Stimulated activated naive B cell treated with anti-CD40 and anti-IgM and Interleukin-4, amounts not matched to agents 10 μg/mL and 1 μg/mL and 100 μg/mL, for 72 hours (primary cell): ENCODE measurements at places on chromosomes 3 and 15.

GRCh38 chr15:68699881-68700454 lies 120.7 kb downstream of the ANP32A start:
- no peak for DNase-seq

GRCh38 chr3:125357032-125357658 lies 18.0 kb downstream of the ZNF148 start:
- DNase-seq = peak; percentile 41

- no peak for DNase-seq
Measured at GRCh38 chr3:37816271-37816670, 45.4 kb upstream of the CTDSPL start.

DNA sequence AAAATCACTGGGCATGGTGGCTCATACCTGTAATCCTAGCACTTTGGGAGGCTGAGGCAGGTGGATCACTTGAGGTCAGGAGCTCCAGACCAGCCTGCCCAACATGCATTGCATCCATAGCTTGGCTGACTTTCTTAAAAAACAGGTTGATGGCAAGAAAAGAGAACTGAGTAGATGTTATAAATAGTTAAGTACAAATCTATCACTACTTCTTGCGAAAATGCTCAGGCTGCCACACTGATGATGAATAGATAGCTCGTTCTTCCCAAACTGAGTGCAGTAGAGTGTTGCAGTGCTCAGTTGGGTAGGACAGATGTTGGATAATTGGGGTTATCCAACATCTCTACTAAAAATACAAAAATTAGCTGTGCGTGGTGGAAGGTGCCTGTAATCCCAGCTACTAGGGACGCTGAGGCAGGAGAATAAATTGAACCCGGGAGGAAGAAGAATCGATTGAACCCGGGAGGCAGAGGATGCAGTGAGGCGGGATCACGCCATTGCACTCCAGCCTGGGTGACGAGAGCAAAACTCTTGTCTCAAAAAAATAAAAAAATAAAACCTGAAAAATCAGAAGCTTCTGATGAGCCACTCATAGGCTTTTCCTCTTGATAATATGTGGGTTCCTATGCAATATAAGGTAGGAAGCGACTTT lies 1.2 kb downstream of the BTLA start:
- no peak for DNase-seq

- no peak for DNase-seq
Measured at GRCh38 chr3:125525153-125525552, 5.2 kb upstream of the SNX4 start.

- no peak for DNase-seq
Measured at GRCh38 chr3:157888040-157888439, 218.2 kb downstream of the SHOX2 start.

GRCh38 chr3:54547051-54547450 lies 380.8 kb downstream of the LRTM1 start:
- no peak for DNase-seq

GRCh38 chr3:34842706-34843480 lies 796.4 kb upstream of the ARPP21 start:
- no peak for DNase-seq

DNA sequence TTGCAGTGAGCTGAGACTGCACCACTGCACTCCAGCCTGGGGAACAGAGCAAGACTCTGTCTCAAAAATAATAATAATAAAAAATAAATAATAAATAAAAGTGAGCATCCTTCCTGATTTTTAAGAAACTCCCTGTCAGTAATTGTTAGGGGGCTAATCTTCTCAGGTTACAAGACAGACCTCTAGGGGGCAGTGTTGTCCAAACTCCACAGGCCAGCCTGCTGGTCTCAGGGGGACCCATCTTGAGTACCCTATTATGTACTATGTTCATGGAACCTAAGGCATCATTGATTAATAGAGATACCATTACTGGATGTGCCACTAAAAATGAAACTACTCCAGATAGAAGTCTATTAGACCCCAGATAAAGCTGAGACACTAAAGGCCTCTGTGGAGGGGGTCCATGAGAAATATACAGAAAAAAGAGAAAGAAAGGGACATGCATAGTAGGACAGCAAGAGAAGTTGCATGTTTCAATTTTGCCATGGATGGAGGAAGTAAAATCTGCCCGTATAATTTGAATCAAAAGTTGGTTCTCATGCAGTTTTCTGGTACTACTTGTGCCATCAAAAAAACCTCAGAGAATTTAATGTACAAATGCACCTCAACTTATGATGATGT lies 85.5 kb upstream of the CDV3 start:
- DNase-seq = no peak

DNA sequence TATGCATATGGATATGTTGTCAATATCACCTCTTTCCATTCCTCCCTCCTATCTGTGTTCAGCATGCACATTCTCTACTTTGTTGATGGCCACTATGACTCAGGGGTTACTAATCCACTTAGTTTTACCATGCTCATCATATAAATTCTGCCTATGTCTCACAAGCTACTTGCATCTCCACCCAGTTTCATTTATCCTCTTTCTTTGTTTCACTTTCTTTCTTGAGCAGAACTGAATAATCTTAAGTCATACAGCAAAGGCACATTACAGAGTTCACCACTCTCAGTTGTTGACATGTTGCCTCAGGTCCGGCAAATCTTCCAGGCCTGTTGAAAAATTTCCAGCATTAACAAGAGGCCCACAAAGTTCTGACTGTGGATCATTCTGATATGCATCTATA lies 71.5 kb downstream of the SSR3 start:
- no peak for DNase-seq

DNA sequence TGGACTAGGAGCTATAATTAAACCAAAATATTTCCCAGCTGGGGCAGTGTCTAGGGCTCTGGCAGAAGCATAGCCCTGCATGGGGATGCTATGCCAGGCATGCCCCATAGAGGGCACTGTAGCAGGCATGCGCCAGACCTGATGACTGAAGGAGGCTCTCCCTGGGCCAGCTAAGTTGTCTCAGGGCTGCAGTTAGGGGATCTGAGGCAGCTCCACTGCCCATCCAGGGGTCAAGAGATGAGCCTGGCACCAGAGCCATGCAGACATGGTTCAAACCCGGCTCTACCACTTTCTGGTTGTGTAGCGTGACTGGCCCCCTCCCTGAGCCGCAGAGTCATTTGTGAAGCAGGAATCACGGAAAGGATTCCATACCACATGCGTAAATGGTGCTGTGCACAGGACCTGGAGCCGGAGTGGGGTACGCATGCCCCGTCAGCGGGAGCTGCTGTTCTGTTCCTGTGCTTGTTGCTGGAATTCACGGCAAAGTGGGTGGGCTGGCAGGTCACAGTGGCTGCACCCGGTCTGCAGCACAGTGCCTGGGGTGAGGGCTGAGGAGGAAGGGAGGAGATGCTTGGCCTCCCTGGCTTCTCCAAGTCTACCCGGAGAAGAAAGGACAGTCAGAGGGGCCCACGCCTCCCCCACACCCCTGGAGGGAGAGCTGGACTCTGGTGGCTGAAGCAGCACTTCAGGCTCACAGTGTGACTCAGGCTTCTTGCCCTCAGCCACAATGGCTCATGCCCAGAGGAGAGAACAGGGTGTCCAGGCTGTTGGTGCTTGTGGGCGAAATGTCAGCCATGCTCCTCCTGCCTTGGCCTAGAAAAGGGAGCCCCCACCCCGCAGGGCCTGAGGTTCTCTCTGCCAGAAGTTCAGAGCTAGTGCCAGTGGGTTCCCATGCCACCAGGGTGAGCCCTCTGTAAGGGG lies 43.1 kb downstream of the DNASE1L3 start:
- peak; percentile 27 for DNase-seq

GRCh38 chr15:88994286-88994685 lies 81.1 kb upstream of the MFGE8 start:
- no peak for DNase-seq

GRCh38 chr15:73700041-73700842 lies 16.1 kb downstream of the CD276 start:
- DNase-seq = peak; percentile 44

DNA sequence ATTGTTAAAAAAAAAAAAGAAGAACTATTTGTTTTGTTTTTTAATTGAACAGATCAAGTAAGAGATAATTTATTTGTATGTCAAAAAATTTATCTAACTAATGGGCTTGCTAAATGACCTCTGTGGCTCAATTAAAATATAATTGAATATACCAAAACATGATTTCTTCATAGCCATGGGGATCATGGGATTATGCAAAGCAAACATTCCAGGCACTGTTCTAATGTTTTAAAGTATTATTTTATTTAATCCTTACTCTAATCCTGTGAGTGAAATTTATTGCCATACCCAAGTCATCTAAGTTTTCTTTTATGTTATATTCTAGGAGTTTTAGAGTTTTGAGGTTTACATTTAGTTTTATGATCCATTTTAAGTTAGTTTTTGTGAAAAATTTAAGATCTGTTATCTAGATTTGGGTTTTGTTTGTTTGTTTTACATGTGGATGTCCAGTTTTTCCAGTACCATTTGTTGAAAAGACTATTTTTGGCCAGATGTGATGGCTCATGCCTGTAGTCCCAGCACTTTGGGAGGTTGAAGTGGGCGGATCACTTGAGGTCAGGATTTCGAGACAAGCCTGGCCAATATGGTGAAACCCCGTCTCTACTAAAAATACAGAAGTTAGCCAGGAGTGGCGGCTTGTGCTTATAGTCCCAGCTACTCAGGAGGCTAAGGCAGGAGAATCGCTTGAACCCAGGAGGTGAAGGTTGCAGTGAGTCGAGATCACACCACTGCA lies 52.3 kb upstream of the CNOT10 start:
- no peak for DNase-seq

DNA sequence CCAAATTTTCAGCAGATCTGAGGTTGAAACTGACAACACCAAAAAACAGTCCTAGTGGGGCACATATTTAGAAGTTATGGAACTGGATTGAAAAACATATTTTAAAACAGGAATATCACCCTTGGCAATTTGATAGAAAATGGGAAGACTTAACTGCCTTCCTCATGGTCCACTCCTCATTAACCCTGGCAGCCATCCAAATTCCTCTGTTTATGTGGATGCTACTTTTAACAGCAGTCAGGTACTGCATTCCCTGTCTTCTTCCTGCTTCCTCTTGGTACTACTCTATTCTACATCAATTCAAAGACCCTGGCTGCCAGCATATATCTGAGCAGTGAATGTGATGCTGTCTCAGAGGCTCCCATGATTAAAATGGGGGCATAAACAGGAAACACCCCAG lies 54.3 kb downstream of the PDE8A start:
- DNase-seq = no peak

DNA sequence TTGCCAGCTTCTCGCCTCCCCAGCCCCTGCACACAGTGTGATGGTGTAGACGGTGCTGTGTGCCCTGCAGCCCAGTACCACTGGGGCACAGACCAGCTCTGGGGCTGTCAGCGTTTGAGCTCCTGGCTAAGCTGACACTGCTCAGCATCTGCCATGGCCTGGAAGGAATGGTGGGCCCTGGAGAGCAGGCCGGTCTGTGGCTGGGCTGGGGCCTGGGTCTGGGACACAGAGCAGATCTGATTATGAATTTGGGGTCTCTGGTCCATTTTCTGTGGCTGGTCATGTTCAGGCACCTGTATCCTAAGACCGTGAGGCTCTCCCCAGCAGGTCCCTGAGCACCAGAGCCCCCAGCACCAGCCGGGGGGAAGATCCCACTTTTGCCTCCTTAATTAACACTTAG lies 34.7 kb downstream of the HCN4 start:
- DNase-seq = no peak

- no peak for DNase-seq
Measured at GRCh38 chr3:69143612-69144011, 21.2 kb upstream of the LMOD3 start.

DNA sequence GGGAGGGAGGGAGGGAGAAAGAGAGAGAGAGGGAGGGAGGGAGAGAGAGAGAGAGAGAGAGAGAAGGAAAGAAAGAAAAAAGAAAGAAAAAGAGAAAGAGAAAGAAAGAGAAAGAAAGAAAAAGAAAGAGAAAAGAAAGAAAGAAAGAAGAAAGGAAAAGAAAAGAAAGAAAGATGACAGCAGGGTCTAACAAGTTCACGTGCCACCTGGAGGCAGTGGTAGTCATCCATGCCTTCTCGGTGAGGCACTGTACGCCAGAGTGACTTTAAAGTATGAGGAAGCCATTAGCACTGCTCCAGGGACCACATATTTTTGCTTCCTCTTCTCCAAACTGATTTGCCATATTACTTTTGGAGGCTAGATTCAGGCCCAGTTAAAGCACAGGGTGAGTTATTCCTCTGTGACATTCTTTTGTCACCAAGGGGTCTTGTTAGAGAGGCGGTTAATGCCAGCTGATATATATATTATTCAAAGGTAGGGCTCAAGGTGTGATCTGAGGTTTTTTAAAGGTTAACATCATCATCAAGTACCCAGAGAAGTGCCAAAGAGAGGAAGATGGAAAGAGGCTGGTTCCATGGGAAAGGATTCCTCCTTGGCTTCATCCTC lies at the start of gene HTR3D:
Gene HTR3D (plus strand): TSS at position 556 of the 606 bp plus-strand sequence. CDS start 0 bp downstream, at position 556.
- DNase-seq = no peak

- DNase-seq = no peak
Measured at GRCh38 chr3:150447084-150447483, 39.0 kb downstream of the TSC22D2 start.

DNA sequence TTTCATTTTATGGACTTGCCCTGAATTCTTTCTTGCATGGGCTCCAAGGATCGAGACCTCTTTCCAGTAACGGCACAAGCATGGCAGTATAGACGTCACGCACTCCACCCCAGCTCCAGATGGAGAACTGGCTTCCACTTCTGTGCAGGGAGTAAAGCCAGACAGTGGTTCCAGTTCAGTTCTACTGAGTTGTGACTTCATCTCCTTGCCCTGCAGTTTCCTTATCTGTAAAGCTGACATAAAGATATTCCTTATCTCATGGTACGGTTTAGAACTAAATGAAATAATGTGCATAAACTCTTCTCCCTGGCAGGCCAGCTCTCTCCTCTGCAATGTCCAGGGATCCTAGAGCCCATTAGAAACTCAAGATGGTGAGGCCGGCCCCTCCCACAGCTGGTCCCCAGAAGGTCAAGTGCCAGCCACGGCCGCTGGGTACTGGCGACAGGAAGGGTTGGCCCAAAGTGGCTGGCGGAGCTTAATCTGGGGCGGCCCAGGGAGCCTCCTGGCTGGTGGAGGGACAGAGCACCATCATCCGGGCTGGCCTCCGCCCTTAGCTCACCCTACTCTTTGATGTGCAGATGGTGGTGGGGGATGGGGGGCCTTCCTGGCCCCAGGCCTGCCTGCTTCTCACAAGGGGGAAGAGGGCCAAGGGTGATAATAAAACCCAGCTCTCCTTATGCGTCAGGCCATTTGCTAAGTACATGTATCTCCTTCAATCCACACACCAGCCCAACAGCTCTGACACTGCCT lies 7.2 kb downstream of the MESP2 start:
- no peak for DNase-seq

GRCh38 chr15:71804226-71804625 lies 6.1 kb upstream of the NR2E3 start:
- no peak for DNase-seq

- DNase-seq = no peak
Measured at GRCh38 chr15:69893863-69894262, 203.9 kb downstream of the TLE3 start.

DNA sequence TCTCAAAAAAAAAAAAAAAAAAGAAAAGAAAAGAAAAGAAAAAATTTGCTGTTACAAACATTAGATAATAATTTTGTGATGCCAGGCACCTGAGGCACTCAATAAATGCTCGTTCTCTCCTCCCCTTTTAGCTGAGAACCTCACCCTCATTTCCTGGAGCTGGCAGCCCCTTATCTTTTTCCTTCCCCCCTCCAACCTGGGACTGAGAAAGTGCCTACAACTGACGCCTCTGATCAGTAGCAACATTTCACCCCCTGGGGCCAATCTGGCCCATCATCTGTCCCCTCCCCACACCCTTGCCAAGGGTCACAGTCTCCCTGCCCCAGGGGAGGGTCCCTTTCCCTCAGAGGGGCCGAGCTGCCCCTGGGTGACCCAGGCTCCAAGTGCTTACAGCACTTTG lies 12.6 kb upstream of the RNU6-1 start:
- DNase-seq = no peak
